ENCODE measurements at places on chromosomes 7 and 10. TPM values are rescaled to one million over a fixed set of nuclear protein-coding genes. Genes with fewer than 3 reads are reported as not detected.

- DNase-seq, result no peak
Measured at GRCh38 chr7:87199700-87200450, 19.7 kb downstream of the TMEM243 start.

GRCh38 chr7:22110227-22110839 is 164.6 kb upstream of the CDCA7L start:
- peak; percentile 35 for DNase-seq

- DNase-seq, result no peak
Measured at GRCh38 chr10:91210435-91210834, 10.0 kb upstream of the PCGF5 start.

The LAMB1 gene
- 97.9 TPM for polyA plus RNA-seq

DNA sequence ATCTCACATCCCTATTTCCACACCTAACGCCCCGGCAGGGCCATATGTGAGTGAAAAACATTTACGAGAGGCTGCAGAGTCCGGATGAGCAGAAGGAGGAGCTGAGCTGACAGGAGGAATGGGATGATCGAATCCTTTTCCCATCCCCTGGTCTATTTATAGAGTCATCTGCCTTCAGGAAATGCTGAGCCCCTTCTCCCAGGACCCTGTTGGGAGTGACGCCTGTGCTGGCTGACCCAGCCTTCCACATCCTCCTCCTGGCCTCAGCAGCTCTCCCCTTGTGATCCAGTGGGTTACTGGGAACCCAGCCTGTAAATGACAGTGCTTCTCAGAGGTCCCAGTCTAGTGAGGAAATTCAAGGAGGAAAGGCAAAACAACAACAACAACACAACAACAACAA is 16.6 kb downstream of the DENND2A start:
- no peak for DNase-seq

DNA sequence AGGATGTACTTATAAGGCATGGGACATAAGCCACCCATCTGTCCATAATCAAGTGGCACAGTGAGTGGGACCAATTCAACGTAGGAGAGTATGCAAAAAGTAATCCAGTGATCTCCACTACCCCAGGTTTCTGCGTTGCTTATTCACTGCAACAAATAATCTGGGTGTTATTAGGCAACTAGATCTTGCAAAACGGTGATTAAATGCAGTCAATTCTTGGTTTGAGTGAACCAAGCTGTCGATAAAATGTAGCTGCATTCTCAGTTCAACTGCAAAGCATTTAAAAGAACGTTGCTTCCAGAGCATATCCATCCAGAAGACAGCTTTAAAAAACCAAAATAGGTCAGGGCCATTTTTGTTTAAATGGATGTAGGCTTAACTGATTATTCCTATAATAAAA is 5.0 kb downstream of the LSMEM1 start:
- no peak for DNase-seq

- peak; percentile 21 for DNase-seq
Measured at GRCh38 chr7:51224811-51225595, 91.6 kb downstream of the COBL start.

The GTF2IRD2 gene
- polyA plus RNA-seq, result 8.2 TPM

DNA sequence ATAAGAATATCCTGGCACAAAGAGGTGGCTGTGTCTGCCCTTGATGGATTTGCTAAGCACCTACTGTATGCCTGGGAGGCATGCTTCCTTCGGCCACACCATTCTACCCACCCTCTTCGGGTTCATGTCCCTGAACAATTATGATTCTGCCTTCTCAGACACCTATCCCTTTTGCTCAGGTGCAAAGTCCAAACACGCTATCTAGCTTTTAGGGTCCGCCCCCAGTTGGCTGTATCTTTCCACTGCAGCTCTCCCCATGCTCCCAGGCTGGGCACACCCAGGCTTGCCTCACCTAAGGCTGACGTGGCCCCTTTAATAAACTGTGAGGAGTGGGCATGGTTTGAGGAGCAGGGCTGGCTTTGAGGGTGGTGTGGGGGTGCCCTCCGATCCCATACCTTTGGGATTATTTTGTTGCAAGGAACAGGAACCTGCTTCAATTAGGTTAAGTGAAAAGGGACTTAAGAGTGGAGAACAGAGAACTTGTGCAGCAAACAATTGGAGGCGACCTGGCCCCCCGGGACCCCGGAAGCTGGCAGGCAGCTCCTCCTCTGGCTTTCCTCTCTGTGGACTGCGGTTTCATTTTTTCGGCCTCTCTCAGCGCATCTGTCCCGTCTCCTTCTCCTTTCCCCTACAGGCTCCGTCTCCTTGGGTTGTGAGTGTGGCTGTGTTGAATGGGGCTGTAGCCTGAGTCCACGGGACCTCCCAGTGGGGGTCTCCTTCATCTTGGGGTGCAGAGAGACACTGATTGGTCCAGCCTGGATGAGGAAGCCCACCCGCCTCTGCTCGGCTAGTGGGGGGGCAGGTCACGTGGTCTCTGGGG is 3.8 kb downstream of the CLIP2 start:
- DNase-seq, result no peak

DNA sequence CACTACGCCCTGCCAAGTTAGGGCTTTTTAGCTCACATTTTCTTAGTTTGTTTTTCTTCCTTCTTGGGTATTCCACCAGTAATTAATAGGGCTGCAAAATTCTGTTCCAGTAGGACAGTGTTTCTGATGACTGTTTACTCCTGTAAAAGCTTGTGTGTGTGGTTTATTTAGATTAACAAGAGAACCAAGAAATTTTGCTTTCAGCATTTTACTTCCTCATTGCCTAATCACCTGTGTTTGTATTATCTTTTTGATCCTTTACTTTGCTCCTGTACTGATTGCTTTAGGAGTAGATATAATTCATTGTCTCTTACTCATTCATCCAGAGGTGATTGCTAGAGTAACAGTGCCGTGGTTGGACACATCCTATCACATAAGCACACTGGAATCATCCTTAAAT is 27.7 kb downstream of the TDRD1 start:
- no peak for DNase-seq
